ENCODE measurements at places on chromosomes 12 and 14. TPM values are rescaled to one million over a fixed set of nuclear protein-coding genes. Genes with fewer than 3 reads are reported as not detected.

- H3K4me1 ChIP-seq = peaks cover 67% of the 10 kb centered on the region
- H3K4me3 ChIP-seq = no peak overlapping the region
- no peak for DNase-seq
- H3K36me3 ChIP-seq = peaks cover 40% of the 10 kb centered on the region
These were observed 11.0 kb downstream of the HNRNPC start for GRCh38 chr14:21258005-21258888.

KRT75 gene
- total RNA-seq = not detected

RNASE9 gene
- not detected for total RNA-seq

GRCh38 chr12:4448943-4449850, 3.6 kb upstream of the FGF6 start:
- no peaks in the 10 kb centered on the region for H3K36me3 ChIP-seq
- H3K4me3 ChIP-seq = no peak overlapping the region
- no peak for DNase-seq

HOXC9 gene
- total RNA-seq = not detected

GRCh38 chr12:16492820-16493797, 112.9 kb downstream of the LMO3 start:
- H3K4me3 ChIP-seq = no peak overlapping the region
- no peak overlapping the region for H3K27ac ChIP-seq
- peaks cover 6% of the 10 kb centered on the region for H3K27me3 ChIP-seq
- DNase-seq = no peak

GYS2 gene
- not detected for total RNA-seq

Measured in osteocyte (in vitro differentiated cells).